ENCODE measurements at places on chromosomes 16 and 17.

DNA sequence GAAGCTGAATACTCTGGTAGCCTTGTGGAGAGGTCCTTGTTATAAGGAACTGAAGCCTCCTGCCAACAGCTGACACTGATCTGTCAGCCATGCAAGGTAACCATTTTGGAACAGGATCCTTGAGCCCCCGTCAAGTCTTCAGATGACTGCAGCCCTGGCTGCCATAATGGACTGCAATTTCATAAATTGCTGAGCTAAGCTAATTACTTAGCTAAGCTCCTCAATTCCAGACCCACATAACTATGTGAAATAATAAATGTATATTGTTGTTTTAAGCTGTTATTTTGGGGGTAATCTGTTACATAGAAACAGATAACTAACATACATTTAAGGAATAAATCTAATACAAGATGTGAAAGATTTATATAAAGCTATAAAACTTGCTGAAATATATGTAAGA, 16.6 kb downstream of the ADAT1 start:
- H3K27me3 ChIP-seq, result no peaks in the 10 kb centered on the region
- H3K27ac ChIP-seq, result no peak overlapping the region

GRCh38 chr17:77346765-77347164, 206.0 kb downstream of the SEC14L1 start:
- H3K36me3 ChIP-seq, result no peaks in the 10 kb centered on the region
- H3K4me1 ChIP-seq, result peaks cover 30% of the 10 kb centered on the region
- H3K27ac ChIP-seq, result no peak overlapping the region
- no peaks in the 10 kb centered on the region for H3K27me3 ChIP-seq
- DNase-seq, result no peak

- no peak overlapping the region for H3K4me3 ChIP-seq
- peaks cover 10% of the 10 kb centered on the region for H3K4me1 ChIP-seq
- H3K27ac ChIP-seq, result no peak overlapping the region
- peak; percentile 72 for DNase-seq
- peaks cover 31% of the 10 kb centered on the region for H3K36me3 ChIP-seq
- no peaks in the 10 kb centered on the region for H3K27me3 ChIP-seq
These were observed 7.9 kb downstream of the PNPO start for GRCh38 chr17:47949197-47949759.

- no peak overlapping the region for H3K4me3 ChIP-seq
- H3K27ac ChIP-seq, result peak overlapping the region; percentile 40
- H3K4me1 ChIP-seq, result no peaks in the 10 kb centered on the region
- DNase-seq, result peak; percentile 82
- no peaks in the 10 kb centered on the region for H3K27me3 ChIP-seq
- peaks cover 34% of the 10 kb centered on the region for H3K36me3 ChIP-seq
These were observed 16.7 kb downstream of the HSD11B2 start for GRCh38 chr16:67447508-67448076.

GRCh38 chr16:31005350-31006085, 4.9 kb downstream of the STX1B start:
- H3K36me3 ChIP-seq, result no peaks in the 10 kb centered on the region
- H3K4me1 ChIP-seq, result no peaks in the 10 kb centered on the region
- no peak for DNase-seq
- no peak overlapping the region for H3K4me3 ChIP-seq
- H3K27ac ChIP-seq, result no peak overlapping the region

DNA sequence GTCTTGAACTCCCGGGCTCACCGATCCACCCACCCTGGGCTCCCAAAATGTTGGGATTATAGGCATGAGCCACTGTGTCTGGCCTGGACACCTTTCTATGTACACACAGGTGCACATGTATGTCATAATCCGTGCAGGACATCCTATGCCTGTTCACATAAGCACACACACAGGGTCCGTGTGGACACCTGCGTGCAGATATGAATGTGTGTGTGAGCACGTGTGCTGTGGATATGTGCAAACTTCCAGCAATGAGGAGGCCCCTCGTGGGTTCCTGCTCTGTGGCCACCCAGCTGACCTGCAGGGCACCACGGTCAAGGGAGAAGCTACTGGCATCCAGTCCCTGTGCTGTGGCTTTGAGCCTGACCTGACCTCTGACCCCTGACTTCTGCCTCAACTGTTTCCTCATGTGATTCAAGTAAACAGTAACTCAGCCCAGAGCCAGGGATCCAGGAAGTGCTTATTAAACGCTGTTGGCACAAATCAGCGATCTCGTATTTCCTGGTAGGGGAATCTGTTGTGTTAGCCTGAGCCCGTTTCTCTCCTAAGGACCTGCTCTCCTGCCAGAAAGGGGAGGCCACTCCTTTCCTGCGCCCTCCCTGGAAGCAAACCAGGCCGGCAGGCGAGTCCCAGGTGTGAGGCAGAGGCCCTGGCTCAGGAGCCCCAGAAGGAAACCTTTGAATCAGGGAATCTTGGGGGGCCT, 6.5 kb downstream of the CPNE7 start:
- no peak overlapping the region for H3K4me3 ChIP-seq
- H3K27me3 ChIP-seq, result no peaks in the 10 kb centered on the region
- DNase-seq, result no peak
- H3K27ac ChIP-seq, result peak overlapping the region; percentile 9
- no peaks in the 10 kb centered on the region for H3K4me1 ChIP-seq

DNA sequence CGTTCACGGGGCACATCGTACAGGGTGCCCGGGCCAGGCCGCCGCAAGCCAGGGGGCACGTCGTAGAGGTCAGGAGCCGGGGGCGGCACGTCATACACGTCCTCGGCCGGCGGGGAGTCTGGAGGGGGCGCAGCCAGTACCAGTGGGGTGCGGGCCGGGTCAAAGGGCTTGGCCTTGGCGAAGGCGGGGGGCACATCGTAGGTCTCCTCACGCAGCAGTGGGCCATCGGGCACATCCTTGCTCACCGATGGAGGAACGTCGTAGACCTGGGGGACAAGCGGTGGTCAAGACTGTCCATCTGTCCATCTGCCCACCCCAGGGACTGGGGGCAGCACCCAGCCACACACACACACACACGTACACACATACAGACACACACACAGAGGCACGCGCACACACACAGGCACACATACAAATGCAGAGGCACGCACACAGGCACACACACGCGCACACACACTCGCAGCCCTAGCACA, 15.7 kb downstream of the BCAR1 start:
- no peaks in the 10 kb centered on the region for H3K36me3 ChIP-seq
- no peak overlapping the region for H3K27ac ChIP-seq
- no peak for DNase-seq
- peaks cover 6% of the 10 kb centered on the region for H3K4me1 ChIP-seq
- no peaks in the 10 kb centered on the region for H3K27me3 ChIP-seq
- H3K4me3 ChIP-seq, result no peak overlapping the region

- H3K4me1 ChIP-seq, result no peaks in the 10 kb centered on the region
- no peaks in the 10 kb centered on the region for H3K27me3 ChIP-seq
- no peak overlapping the region for H3K27ac ChIP-seq
- DNase-seq, result no peak
These were observed 10.1 kb downstream of the MRM3 start for GRCh38 chr17:792277-792676.

DNA sequence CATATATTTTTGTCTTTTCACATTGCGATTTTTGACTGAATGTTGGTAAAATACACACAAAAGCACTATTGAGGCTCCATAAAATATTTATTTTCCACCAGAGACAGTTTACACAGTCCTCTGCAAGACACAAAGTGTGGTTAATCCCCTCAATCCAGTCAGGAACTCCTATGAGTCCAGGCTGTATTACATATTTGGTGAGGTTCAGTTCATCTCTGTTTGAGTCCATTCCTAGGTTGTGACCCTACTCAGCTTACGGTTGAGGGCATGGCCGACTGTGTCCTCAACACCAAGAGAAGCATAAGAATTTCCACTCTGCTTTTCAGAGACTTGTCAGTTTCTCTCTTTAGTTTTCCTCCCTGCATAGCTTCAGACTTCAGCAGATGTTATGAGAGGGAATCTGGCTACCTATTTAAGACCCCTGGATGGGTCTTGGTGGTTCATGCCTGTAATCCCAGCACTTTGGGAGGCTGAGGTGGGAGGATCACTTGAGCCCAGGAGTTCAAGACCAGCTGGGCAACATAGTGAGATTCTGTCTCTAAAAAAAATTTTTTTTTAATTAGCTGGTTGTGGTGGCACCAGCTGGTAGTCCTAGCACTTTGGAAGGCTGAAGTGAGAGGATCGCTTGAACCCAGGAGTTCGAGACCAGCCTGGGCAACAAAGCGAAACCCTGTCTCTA, 25.1 kb downstream of the ARL4D start:
- no peaks in the 10 kb centered on the region for H3K36me3 ChIP-seq
- H3K4me1 ChIP-seq, result no peaks in the 10 kb centered on the region
- peaks cover 2% of the 10 kb centered on the region for H3K27me3 ChIP-seq
- DNase-seq, result no peak

- no peak overlapping the region for H3K27ac ChIP-seq
- H3K27me3 ChIP-seq, result no peaks in the 10 kb centered on the region
- peaks cover 6% of the 10 kb centered on the region for H3K36me3 ChIP-seq
- no peak for DNase-seq
- no peak overlapping the region for H3K4me3 ChIP-seq
These were observed 8.6 kb downstream of the KRT10 start for GRCh38 chr17:40813804-40814203.

GRCh38 chr17:18138065-18138749, 29.7 kb downstream of the MYO15A start:
- H3K4me3 ChIP-seq, result no peak overlapping the region
- no peaks in the 10 kb centered on the region for H3K36me3 ChIP-seq
- no peak for DNase-seq

DNA sequence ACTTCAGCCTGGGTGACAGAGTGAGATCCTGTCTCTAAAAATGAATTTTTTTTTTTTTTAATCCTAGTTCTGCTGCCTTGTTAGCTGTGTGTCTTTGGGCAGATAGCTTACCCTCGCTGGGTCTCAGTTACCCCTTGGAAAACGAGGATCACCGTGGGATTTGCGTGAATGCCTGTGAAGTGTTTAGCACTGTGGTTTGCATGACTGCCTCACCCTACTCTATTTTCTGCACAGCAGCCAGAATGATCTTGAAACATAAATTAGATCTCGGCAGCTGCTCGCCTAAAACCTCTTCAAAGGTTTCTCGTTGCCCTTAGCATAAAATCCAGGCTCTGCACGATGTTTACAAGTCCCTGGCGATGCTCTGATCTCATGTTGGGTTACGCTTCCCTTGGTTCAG, 71.2 kb upstream of the GRIN2A start:
- H3K4me3 ChIP-seq, result no peak overlapping the region
- H3K4me1 ChIP-seq, result peaks cover 6% of the 10 kb centered on the region
- H3K36me3 ChIP-seq, result no peaks in the 10 kb centered on the region
- H3K27ac ChIP-seq, result no peak overlapping the region

DNA sequence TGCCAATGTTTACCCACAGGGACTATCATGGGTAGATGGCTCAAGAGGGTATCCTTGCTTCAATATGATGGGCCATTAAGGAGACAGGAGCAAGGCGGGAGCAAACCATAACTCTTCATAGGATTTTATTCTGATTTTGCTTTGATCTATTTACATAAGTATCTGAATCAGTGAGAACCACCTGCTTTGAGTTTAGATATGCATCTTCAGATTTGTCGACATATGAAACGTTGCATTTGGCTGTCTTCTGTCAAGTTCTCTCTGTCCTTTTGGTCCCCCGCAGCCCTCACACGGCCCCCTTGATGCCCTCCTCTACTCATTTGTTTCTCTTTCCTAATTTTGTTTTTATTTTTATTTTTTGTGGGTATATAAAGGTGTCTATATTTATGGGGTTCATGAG, 16.2 kb downstream of the WWOX start:
- H3K27ac ChIP-seq, result no peak overlapping the region
- no peaks in the 10 kb centered on the region for H3K4me1 ChIP-seq
- H3K4me3 ChIP-seq, result no peak overlapping the region
- no peaks in the 10 kb centered on the region for H3K27me3 ChIP-seq

DNA sequence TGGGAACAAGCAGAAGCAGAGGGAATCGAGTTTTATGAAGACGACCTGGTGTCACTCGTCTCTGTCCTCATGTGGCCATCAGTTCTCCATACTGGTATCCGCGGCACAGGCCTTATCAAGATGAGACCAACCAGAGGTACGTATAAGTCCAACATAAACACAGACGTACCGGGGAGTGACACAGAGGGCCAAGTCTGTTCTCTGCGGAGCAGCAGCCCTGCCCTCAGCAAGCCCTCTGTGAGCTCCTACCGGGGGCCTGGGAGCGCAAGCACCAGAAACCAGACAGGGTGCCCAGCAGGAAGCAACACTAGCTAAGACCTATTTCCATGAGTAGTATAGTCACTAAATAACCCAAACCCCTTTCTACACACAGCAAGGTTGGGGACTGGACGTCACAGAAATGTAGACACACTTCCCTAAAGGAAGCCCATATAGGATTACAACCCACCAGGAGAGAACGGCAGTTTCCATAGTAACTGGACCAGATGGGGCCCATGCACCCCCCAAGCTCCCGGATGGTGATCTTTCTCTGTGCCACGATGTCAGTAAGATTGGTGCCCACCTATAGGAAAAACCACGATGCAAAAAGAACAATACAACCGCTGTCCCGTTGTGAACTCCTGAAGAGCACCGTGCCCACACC, 911 bp downstream of the ARL16 start:
- no peak for DNase-seq
- peak overlapping the region; percentile 83 for H3K4me3 ChIP-seq
- H3K4me1 ChIP-seq, result peaks cover 46% of the 10 kb centered on the region
- peak overlapping the region; percentile 86 for H3K27ac ChIP-seq
- H3K27me3 ChIP-seq, result no peaks in the 10 kb centered on the region
- H3K36me3 ChIP-seq, result peaks cover 49% of the 10 kb centered on the region

GRCh38 chr17:55340176-55340575, 75.4 kb downstream of the HLF start:
- H3K4me3 ChIP-seq, result no peak overlapping the region
- DNase-seq, result no peak
- no peak overlapping the region for H3K27ac ChIP-seq
- no peaks in the 10 kb centered on the region for H3K27me3 ChIP-seq
- H3K4me1 ChIP-seq, result peaks cover 34% of the 10 kb centered on the region
- H3K36me3 ChIP-seq, result no peaks in the 10 kb centered on the region

DNA sequence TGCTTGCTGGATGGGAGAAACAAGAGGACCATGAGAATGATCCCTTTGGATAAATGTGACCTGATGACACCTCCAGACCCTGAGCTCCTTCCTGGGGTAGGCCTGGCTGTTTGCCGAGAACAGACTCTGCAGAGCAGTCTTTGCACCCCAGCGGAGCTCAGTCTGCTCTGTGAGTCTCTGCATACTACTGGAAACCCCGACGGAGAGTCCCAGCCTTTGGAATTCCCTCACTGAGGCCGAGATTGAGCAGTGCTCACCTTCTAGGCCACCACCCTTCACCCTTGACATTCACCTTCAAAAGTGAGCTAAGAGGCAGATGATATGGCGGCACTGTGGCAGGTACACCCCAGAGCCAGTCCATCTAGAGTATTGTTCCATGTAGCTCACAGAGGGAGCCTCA, 172.2 kb upstream of the CDH13 start:
- H3K27me3 ChIP-seq, result peaks cover 9% of the 10 kb centered on the region
- DNase-seq, result no peak
- H3K27ac ChIP-seq, result no peak overlapping the region
- H3K36me3 ChIP-seq, result no peaks in the 10 kb centered on the region
- no peak overlapping the region for H3K4me3 ChIP-seq
